Activated CD4-positive, alpha-beta T cell treated with anti-CD3 and anti-CD28 coated beads, Interleukin-2, amount 10 ng/mL, durations not matched to agents 7 days and 5 days (primary cell): ENCODE measurements at places on chromosomes 4 and X. TPM values are rescaled to one million over a fixed set of nuclear protein-coding genes. Genes with fewer than 3 reads are reported as not detected.

GRCh38 chrX:142095651-142096245 lies 109.3 kb downstream of the MAGEC2 start:
- DNase-seq, result no peak
- H3K27me3 ChIP-seq, result no peaks in the 10 kb centered on the region
- no peaks in the 10 kb centered on the region for H3K4me1 ChIP-seq
- no peak overlapping the region for H3K27ac ChIP-seq
- H3K36me3 ChIP-seq, result no peaks in the 10 kb centered on the region

Gene CXXC4
- total RNA-seq, result not detected

Gene MAP9
- total RNA-seq, result 4.2 TPM

Gene XAGE2
- not detected for total RNA-seq
